ENCODE measurements at places on chromosomes 6 and 20.

DNA sequence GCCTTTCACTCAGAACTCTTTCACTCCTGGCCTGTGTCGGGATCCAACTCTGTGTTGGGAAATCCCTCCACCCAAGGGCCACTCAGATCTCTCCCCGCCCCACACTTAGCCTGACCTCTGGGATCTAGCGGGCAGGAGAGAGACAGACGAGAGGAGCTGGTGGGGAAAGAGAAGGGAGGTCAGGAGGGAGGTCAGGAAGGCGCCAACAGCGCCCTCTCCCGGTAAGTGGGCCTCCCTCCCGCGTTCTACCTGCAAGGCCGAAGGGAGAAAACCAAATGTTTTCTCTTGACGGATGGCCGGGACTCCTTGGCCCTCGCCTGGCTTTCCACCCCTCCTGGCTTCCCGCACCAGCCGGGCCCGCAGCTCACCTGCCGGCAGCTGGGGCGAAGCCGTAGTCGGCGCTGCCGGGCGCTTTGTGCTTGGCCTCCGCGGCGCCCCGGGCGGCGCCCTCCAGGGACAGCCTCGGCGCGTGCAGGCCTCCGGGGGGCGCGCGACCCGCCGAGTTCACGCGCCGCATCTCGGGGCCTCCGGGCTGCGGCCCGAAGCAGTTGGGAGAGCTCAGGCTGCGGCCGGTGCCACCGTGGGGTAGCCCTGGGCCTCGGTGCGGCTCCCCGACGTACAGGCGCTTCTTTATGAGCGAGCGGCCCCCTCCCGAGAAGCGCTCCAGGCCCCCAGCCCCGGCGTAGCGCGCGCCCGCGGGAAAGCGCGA is 38.2 kb downstream of the C6orf132 start:
- peak; percentile 37 for DNase-seq

- no peak for DNase-seq
These were observed 1324.4 kb upstream of the EYS start for GRCh38 chr6:67031451-67031850.

GRCh38 chr6:154060076-154060475 is 21.0 kb downstream of the OPRM1 start:
- DNase-seq, result no peak

GRCh38 chr6:114467931-114468330 is 125.1 kb upstream of the HS3ST5 start:
- no peak for DNase-seq

DNA sequence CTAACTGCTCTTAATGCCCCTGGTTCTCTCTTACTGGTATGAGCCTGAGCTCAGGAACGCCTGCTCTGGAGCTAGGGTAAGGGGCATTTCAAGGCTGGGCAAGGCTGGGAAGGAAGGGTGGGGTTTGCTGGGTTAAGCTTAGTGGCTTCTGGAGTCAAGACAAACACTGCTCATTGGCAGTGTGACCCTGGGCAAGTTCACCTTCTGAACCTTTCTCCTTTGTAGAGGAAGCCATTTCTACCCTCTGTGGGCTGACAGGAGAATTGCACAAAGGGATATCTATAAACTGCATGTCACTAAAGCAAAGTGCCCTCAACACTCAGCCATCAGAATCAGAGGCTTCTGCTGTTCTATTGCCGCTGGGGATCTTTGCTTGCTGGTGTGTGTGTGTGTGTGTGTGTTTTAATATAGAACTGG is 20.3 kb upstream of the LRRN4 start:
- peak; percentile 31 for DNase-seq

DNA sequence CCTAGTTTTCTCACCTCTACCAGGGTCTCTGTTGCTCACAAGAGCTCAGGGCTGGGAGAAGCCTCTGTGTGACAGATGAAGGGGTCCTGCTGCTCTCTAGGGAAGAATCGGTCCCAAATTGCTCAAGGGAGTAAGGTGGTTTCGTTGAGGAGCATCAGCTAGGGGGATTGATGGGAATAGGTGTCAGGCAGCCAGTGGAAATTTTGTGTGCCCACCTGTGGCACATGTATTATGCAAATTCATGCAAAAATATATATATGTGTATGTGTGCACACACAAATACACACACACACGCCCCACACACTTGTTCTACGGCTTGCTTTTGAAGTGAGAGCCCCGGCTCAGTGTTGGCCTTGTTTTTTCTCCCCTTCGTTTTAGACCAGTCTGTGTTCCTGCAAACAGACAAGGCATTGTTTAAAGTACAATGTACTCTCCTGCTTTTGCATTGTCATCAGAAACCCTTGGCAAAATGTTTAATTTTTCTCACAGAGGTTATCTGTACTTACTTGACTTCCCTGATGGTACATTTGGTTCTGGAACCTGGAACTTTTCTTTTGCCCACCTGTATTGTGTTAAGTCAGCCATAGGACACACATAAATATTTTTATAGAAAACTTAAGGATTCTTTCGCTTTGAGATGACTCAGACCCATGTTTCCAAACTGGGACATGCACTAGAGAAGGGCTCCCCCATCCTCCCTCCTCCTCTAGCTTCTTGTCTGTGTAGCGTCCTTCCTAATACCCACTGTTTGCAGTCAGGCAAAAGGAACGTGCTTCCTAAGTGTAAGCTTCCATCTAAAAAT is 26.7 kb downstream of the FOXO3 start:
- peak; percentile 75 for DNase-seq

DNA sequence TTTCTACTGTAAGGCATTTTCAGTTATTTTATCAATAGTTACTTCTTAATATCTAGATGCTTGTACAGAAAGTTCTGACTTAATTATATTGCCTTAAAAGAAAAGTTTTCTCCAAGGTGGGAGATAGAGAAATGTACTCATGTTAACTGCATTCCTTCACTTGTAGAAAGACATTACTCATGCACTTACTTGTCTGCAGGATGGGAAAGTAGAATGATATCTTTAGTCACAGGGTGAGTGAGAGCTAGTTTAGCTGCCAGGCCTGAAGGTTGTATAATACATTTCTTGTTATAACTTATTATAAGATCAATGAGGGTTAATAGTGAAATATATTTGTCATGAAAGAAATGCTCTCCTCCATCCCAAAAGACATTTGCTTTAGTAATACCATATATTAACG is 92.1 kb downstream of the CRYBG1 start:
- no peak for DNase-seq

- no peak for DNase-seq
These were observed 139.9 kb upstream of the SLC22A23 start for GRCh38 chr6:3596766-3597165.

DNA sequence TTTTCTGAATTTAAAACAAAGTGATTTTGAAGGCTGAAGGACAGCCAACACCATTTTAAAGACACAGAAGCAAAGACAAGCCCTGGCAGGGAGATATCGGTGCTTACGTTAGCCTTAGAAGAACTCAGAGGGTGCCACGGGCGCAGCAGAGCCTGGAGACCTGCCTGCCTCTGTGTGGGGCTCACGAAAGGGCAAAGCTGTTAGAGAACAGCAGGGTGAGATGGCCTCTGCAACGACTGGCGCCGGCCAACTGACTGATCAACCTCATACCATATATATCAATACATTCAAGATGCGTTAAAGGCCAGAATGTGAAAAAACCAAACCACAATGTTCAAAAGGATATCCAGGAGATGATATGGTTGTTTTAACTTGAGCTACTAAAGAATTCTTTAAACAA is 151.0 kb upstream of the RPS6KA2 start:
- DNase-seq, result no peak

GRCh38 chr20:5364997-5365597 is 48.3 kb upstream of the PROKR2 start:
- DNase-seq, result no peak

DNA sequence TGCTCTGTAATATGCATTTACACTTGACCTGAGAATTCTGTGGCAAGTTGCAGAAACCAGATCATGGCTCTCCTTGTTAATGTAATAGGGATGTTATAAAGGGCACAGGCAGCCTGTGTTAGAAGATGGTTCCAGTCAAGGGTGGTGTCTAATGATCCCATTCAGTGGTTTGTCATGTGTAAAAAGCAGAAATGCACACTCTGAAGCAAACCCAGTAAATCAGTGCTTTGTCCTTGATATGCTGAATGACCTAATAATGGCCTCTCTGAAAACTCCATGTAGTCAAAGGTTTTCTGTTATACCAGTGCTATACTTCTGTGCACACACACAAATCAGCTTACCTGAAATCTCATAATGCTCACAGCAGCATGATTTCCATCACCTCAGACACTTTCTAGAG is 66.2 kb downstream of the SOBP start:
- no peak for DNase-seq

DNA sequence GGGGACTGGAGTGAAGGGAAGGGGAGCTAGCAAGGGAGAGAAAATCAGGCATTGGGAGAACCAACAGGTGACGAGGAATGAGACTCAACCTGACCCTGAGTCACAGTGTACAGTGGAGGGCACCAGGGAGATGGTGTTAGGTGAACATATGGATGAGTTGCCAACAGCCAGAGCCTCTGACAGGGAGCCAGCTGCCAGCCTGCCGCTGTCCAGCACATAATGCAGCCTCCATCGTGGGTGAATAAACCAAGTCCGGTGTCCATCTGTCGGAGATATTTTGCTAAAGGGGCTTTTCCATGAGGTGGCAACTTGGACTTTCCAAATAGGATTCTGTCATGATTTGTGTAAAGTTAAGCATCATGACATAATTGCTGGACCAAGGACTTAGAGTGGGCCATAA is 88.1 kb downstream of the CDH4 start:
- DNase-seq, result no peak

DNA sequence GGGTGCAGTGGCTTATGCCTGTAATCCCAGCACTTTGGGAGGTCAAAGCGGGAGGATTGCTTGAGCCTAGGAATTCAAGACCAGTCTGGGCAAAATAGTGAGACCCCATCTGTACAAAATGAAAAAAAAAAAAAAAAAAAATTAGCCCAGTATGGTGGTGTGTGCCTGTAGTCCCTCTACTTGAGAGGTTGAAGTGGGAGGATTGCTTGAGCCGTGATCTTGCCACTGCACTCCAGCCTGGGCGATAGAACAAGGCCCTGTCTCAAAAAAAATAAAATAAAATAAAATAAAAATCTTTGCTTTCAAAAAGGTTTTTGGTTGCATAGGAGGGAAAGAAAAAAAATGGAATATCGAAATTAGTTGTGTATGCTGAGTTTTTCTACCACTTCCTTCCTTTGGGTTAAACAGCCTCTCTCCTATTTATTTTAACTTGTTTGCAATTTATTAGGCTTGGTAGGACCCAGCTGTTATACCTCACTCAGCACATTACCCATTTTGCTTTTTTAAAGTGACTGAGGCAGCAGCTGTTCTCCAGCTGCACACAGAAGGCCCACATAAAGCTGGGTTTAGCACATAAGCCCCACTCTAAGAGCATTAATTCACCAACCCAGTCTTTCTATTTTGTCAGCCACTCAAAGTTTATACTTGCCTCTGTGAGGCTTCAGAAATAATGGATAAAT is 152.3 kb downstream of the ZFAND3 start:
- DNase-seq, result peak; percentile 9

DNA sequence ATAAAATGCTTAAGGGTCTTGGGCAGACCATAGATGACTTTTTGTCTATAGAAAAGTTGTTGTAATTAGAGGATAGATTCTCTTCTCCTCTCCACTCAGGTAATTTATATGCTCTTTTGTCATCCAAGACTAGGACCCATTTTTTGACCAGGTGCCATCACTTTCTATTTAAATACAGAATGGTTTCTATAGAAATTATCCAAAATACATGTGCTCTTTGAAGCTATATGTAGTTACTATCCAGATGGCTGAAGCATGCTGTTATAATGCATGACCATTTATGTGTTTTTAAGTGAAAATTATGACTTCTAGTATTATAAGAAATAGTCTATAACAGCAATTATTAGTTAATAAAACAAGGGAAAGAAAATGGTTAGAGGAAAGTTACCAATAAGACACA is 3.0 kb upstream of the MLIP start:
- DNase-seq, result no peak

DNA sequence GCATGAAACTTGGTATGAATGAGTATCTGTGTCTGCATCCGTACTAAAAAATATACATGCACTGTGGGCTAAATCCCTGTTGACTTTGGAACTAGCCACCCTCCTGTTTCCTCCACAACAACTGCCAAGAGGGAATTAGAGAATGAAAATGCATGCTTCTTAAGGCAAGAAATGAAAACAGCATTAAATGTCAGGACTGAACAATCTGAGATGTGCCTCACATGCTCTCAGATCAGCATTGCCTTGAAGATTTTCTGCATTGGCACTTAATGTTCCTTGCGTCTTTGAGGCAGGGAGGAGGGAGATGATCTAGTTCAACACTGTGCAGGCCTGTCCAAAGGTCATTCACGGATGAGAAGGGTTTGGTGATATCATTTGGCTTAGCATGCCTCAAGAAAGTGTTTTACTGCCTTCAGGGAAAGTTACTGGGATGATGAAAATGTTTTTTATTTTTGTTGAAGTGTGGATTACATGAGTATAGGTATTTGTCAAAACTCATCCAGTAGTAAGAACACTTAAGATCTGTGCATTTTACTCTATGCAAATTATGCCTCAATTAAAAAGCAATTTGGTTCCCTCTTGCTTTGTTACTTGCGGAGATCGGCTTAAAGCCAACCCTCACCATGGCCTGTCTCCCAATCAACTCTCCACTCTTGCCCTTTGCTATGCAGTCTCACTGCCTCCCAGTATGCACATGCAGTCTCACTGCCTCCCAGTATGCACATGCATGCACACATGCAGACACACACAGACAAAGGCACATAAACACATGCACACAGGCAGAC is 47.5 kb upstream of the RIN2 start:
- DNase-seq, result no peak

DNA sequence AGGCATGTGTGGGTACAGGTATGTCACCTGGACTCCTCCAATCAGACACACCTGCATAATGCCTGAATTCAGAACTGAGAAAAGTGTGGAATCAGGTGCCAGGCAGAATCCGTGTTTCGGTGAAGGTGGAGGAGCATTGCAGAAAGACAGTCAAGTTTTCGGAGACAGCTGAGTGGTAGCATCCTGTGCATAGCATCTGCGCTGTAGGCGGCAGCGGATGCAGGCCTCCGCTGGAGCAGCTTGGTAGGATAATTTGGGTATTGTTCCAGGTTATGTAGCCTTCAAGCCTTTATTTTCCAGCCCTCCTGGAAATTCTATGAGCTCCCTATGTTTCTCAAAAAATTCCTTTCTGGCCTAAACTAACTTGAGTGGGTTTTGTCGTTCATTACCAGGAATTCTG is 15.5 kb upstream of the ARMC2 start:
- DNase-seq, result no peak

GRCh38 chr6:144266091-144266649 is 19.0 kb upstream of the UTRN start:
- DNase-seq, result peak; percentile 79

DNA sequence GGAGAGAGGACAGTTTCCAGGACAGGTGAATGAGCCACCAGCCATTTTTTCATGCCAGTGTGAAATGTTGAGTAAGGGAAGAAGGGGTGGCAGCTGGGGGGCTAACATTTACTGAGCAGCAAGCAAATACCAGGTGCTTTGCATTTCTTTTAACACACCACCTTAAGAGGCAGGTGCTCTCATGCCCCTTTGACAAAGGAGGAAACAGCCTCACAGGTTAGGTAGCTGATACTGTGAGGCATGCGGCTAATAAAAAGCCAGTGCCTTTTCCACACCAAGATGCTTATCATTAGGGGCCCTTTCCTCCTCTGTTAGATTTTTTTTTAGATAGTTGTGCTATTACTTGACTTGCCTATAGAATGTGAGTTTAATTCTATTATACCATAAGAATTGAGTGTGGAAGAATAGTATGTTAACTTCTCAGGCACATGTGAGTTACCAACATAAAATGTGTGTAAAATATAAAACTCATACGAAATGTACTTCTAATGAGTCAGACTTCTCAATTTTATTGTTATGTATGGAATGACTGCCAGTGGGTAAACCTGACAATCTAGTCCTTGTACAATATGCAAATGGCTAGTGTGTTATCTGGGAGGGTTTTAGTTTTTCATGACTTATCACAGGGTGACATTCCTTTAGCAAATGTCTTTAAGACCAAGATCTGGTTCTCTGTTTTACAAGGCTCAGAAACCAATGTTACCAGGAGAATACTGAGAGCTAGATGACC is 260.0 kb downstream of the TMEM242 start:
- DNase-seq, result no peak
